Activated CD4-positive, CD25-positive, alpha-beta regulatory T cell treated with anti-CD3 and anti-CD28 coated beads, Interleukin-2, amount 50 U/mL, for 16 hours (primary cell): ENCODE measurements at places on chromosomes 12 and 14.

DNA sequence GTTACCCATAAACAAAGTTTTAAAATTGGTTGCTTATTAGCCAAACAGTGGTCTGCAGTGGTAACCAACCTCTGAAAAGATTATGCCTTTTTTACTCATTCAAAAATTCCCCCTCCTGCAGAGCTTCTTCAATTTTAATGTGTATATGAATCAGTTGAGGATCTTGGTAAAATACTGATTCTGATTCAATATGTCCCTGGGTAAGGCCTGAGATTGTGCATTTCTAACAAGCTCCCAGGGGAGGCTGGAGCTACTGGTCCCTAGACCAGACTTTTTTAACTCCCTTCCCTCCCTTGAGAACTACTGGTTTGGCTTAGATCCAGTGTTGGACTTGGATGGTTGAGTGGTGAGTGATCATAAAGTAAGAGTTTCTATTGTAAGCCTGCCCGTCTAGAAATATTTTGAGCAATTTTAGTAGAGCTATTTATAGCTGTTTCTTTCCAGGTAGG is 90.2 kb downstream of the FUT8 start:
- DNase-seq = no peak

GRCh38 chr12:67339530-67339929 is 70.4 kb downstream of the CAND1 start:
- DNase-seq = no peak

GRCh38 chr14:77299771-77300170 is 20.9 kb downstream of the POMT2 start:
- DNase-seq = no peak

GRCh38 chr12:118541071-118541470 is 164.7 kb downstream of the SUDS3 start:
- DNase-seq = no peak

GRCh38 chr14:84891404-84891803 is 638.5 kb upstream of the FLRT2 start:
- no peak for DNase-seq

DNA sequence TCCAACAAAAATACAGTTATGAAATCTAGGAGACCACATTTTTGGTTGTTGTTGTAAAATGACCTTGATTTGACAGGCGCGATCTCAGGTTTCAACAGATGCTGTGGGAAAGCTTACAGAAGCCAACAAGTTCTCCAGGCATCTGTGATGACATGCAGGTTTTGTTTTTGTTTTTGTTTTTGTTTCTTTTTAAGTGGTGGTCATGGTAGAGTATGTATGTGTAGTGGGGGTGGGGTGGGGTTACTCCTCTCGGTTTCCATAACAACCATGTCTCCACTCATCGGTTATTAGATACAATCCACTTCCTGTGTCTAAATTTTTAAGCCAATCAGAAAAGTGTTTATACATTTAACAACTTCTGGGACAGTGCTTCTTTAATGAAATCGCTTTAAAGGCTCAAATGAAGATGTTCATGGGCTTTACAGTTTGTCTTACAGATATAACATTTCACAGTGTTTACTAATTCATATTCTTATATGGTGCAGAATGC is 199.9 kb upstream of the FOXN3 start:
- no peak for DNase-seq

GRCh38 chr12:89663577-89664357 is 44.9 kb downstream of the ATP2B1 start:
- DNase-seq = no peak

GRCh38 chr12:25382311-25383106 is 131.8 kb upstream of the KRAS start:
- DNase-seq = no peak

DNA sequence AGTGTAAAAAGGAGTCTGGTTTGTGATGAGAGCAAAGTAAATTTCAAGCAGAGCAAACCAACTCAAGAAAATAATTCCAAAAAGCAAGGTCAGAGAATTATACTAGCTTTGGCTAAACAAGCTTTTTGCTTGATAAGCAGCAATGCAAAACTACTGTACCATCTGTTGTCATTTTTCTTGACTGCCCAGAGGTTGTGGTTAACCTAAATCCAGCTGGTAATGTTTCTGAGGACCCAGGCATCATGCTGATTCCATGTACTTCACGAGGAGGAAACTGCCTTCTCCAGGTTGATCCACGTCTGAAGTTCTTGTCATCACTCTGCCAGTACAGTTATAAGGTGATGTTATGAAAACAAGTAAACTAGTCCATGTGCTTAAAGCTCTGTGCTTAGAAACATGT is 185.2 kb downstream of the ACSS3 start:
- DNase-seq = no peak

- no peak for DNase-seq
Measured at GRCh38 chr14:93926873-93927799, at the start of gene FAM181A. Gene FAM181A, plus strand, starts transcription at chr14:93927344. Its CDS starts 942 bp downstream, at chr14:93928286.

- no peak for DNase-seq
Measured at GRCh38 chr12:33596061-33596460, 156.4 kb upstream of the SYT10 start.

- no peak for DNase-seq
Measured at GRCh38 chr12:32024884-32025592, 65.8 kb downstream of the RESF1 start.

GRCh38 chr12:106774005-106774807 is at the start of gene RIC8B:
Gene RIC8B, plus strand, starts transcription at chr12:106774682. Its CDS starts 64 bp downstream, at chr12:106774746.
- DNase-seq = peak; percentile 58

- DNase-seq = no peak
Measured at GRCh38 chr12:6978611-6979011, 7.9 kb downstream of the EMG1 start.

DNA sequence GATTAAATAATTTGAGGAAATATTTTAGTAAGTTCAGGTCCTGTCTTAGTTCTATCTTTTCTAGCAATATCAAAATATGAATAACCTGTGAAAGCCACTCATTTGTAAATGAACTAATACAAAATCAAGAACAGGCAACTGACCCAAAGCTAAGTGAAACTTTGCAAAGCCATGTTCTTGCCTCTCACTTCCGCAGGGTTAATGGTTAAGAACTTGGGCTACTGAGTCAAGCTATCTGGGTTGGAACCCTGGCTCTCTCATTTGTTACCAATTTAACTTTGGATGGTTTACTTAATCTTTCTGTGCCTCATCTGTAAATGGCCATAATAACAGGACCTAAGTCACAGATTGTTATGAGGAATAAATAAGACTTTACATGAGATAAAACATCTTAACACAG is 2.8 kb downstream of the KIF21A start:
- DNase-seq = no peak

DNA sequence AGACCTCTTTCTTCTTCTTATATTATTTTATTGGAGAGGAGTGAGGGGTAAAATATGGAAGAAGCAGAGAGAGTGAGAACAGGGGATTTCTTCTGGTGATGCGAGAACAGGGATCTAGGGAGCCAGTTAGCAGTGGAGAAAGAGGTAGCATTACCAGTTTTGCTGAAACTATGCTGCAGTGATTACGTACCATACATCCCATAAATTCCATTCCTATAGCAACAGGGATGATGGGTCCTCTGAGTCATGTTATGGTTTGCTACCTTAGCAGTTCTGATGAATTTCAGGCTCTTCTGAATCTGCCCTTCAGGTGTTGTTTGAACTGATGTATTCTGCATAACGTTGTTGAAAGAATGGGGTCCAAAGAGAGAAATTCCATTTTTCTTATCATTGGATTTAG is 625.4 kb upstream of the LRFN5 start:
- DNase-seq = no peak

DNA sequence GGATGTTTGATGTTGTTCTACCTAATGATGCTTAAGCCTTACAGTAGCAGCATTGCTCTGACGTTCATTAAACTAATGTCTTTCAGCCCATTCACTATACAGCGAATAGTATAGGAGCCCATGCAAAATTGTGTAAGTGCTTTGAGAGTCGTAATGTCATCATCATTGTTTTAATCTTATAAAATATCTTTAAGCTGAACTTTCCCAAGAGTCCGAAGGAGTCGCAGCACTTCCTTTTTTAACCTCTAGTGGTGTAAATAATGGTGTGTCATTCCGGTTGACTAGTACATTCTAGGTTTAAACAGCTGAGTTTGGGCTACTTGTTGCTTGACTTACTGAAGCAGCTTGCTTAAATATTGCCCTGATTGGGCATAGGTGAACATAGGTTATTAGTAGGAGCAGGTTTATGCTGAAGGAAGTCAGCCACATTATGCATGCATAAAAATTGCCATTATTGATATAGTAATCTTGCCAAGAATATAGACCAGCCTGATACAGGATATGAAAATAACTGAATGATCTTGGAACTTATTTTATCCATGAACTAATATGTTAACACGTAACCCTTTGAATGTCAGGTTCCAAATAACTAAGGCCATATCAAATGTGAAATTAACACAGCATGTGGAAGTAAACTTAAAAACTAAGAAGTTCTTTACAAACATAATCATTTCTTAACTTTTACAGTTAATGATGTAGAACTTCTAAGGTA is 2.6 kb downstream of the WNK1 start:
- no peak for DNase-seq

GRCh38 chr14:51482102-51482501 is 169.6 kb upstream of the FRMD6 start:
- no peak for DNase-seq

GRCh38 chr14:21109377-21110138 is 8.7 kb downstream of the TMEM253 start:
- no peak for DNase-seq

DNA sequence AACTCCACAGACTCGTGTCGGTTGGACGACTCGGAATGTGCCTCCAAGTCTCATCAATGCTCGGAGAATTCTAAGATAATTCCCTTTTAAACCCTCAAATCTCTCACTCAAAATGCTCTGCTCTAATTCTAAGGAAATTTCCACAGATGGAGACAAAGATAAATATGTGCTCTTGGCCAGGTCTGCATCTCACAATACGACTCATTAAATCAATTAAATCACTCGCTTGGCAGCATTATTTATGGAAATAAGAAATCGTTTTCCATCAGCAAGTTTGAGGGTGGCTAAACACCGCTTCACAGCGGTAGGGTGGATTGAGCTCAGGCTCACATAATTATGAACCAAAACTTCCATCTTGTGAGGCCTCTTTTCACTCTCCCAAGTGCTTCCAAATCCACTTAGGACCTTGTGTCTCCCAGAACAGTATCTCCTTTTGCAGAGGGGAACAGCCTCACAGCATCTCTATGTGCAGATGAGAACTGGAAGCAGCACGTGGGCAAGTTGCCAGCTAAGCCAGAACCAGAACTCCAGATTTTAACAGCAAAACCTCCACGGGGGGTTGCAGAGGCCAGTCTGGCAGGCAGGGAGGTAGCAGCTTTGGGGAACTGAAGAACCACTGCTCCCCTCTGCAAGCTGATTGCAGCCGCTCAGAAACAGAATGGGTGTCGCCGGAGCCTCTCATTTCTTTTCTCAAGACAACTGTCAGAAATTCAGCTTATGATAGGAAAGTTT is 43.8 kb downstream of the RIMBP2 start:
- DNase-seq = no peak

DNA sequence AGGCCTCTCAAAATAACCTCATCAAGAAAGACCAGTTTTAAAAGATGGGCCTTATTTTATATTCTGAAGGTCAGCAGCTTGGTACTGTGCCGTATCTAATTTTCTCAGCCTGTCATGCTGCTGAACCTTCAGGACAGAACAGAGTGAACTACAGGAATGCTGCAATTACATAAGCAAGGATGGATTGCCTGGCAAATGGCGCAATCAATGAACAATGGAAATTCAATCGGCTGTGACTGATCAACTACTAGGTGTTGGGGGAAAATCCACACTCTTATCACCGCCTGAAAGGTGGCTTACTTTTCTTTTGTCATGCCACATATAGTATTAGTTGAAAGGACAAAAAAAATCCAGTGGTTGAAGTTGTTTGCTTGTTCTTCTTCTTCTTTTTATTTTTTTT is 8.5 kb downstream of the ACSS3 start:
- DNase-seq = no peak

DNA sequence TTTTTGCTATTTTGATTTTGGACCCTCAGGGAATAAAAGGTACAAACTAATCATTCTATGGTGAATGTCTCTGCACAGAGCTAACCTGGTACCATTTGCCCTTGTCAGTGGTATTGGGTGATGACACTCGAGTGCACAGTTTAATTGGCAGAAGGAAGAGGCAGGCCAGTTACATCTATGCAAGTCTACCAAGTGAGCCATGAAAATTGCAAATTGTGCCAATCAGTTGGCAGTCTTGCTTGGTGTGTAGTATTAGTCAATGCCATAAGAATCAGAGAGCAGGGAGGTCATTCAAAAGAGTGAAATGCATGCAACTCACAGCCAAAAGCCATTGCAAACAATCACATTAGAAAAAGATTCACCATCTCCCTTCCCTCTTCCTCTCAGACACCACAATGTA is 479.6 kb downstream of the ADAMTS20 start:
- DNase-seq = no peak

DNA sequence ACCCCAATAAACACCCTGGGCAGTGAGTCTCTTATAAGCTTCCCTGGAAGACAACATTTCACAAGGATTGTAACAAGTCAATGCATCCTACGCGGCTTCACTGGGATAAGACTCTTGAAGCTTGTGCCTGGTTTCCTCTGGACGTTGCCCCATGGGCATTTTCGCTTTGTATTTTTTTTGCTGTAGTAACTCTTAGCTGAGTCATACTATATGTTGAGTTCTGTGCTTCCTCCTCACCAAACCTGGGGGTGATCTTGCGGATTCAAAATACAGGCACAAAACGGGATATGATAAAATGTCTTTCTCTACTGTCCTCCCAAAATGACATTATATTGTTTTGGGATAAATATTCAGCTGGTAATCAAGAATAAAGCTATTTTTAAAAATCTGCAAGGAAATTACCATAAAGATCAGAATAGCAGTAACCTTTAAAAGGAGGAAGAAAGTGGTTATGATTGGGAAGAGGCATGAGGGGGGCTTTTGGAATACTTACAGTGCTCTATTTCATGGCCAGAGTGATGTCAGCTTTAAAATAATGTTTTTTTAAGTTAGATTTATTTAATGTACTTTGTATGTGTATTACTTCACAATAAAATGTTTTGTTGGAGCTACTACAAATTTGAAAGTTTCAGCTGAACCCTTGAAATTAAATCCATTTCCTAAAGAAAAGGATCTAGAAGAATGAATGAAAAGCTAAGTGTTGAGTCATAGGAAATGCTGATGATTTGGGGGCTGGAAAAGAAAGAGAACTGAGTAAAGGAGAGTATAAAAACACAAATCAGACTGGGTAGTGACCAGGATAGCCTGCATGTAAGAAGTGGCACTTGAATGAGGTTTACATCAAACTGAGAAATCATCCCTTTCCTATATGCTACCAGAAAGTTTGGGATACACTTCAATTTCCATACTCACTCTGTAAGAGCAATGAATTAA is 14.7 kb downstream of the BTBD7 start:
- no peak for DNase-seq

GRCh38 chr14:21669284-21669683 is 4.3 kb downstream of the OR4E1 start:
- no peak for DNase-seq

DNA sequence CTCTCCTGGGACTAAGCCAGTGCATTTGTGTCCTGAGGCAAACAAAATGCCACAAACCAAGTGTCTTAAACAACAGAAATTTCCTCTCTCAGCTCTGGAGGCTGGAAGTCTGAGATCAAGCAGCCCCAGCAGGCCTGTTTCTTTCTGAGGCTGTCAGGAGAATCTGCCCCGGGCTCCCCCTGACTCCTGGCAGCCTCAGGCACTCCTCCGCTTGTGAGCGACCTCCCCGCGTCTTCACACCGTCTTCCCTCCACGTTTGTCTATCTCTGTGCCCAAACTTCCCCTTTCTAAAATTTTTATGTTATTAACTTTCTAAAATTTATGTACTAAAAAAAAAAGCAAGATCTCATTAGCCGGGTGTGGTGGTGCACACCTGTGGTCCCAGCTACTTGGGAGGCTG is 59.7 kb downstream of the RIMBP2 start:
- DNase-seq = no peak
